ENCODE measurements at places on chromosomes 3 and 15.

DNA sequence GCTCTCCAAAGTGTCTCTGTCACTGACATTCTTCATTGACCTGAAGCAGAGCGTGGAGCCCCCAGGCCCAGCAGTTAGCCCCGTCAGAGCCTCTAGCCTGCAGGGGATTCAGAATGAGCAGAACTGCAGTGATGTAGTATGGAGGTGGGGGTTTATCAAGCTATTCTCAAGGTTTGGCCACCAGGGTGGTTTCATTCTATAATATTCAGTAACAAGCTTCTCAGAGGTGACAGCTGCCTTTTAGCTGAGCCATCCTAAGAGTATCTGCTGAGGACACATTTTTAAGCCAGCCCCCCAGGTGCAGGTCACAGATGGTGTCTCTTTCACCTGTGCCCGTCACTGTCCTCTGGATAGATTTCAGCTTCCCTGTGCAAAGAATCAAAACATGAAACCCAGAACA is 31.9 kb downstream of the CMTM7 start:
- no peak for DNase-seq

- no peak for DNase-seq
Measured at GRCh38 chr3:123834631-123835030, 49.5 kb downstream of the MYLK start.

DNA sequence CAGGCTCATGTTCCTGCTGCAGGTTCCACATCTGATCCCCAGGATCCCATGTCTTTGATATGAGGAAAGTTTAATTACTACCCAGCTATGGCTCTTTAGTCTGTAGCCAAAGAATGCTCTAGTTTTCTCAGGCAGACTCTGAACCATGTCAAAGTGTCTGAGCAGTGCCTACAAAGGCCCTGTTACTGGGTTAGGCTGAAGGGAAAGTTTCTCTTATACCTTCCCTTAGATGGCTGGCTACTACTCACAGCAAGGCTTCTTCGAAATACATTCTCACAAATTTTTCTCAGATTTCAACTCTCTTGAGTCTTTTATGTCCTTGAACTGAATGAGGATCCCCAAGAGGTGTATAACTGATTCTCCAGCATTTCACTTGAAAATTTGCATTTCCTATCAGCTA is 102.4 kb downstream of the NR1D2 start:
- DNase-seq, result no peak

- DNase-seq, result no peak
Measured at GRCh38 chr3:58180940-58181587, 29.7 kb downstream of the DNASE1L3 start.

DNA sequence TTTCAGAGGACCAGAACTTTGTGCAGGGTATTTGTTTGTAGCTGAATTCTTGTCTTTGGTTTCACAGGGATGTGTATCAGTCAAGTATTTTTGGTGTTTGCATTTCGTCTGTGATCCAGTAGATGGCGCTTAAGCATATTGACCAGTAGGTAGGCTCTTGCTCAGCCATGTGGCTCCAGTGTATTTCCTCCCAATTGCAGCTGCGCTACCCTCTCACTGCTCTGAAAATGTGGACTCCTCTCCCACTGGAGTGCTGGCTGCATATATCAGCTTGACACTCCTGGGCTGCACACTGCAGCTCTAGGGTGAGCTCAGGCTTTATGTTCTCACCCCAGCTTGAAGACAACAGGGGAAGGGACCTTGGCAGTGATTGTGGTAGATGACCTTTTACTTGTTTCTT is 1264.3 kb upstream of the ALCAM start:
- DNase-seq, result no peak

All from CD4-positive, alpha-beta T cell treated with Interleukin-6 at 100 ng/mL for 8 hours (primary cell).